ENCODE measurements at places on chromosomes 1 and 21. TPM values are rescaled to one million over a fixed set of nuclear protein-coding genes. Genes with fewer than 3 reads are reported as not detected.

GRCh38 chr1:112457955-112458354 lies 50.8 kb upstream of the WNT2B start:
- no peak for DNase-seq

- no peak for DNase-seq
Measured at GRCh38 chr1:207364614-207365013, 43.1 kb downstream of the CD55 start.

DNA sequence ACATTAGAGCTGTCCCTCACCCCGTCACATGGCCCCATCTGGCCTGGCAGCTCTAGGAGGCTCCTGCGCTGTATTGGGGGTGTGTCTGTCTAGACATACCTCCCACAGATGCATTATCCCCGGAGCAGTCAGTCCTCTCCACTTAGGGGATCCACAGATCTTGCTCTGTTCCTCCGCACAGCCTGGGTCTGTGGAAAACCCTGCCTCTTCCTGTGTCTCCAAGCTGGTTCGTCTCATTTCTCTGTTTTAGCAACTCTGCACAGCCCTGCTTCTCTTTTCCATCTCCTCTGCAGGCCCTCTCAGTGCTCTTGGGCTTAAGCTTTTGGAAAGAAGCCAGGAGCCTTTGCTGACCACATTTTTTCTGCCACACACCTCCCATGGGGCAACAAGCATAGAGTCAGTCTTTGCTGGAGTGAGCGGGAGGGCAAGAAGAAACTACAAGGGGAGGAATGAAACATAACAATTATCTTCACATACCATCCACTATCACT lies 241.5 kb downstream of the FOXD2 start:
- no peak for DNase-seq

GRCh38 chr1:185990565-185990964 lies 256.4 kb downstream of the HMCN1 start:
- DNase-seq: no peak

GRCh38 chr1:152109998-152110294 lies 5.3 kb downstream of the TCHH start:
- DNase-seq: no peak

GRCh38 chr1:223326776-223327175 lies 37.2 kb downstream of the SUSD4 start:
- no peak for DNase-seq

- DNase-seq: no peak
Measured at GRCh38 chr1:164475834-164476233, 83.2 kb upstream of the PBX1 start.

DNA sequence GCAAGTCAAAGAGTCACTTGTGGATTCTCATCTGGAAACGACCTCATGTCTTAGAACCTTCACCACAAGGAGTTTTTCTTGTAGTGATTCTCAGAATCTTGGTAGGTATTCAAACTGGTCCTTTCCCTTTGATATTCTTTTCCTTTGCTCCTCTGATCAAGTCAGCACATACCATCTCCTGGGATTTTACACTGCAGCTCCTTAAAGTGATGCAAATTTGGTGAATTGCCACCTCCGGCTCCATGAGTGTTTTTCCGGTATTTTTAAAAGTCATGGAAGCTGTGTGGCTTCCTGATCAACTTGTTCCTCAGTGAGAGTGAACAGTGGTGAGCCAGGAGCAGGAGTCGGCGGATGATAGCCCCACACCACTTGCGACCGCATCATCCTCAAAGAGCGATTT lies 182.1 kb upstream of the DAB1 start:
- no peak for DNase-seq

DNA sequence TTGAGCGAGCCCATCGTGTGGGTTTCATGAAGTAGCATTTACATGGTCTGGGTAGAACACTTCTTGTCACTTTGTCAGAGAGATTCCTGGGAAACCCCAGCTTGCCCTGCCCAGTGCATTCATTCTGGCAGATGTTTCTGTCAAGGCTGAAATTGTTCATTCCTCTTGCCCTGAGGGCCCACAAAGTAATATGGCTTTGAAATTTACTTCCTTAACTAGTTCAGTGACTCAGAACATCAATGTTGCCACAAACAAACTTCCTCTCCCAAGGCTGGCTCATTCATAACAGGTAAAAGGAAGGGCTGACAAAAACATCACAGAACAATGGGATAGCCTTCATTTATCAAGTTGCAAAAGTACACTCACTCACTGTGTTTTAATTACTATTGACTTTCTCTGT lies 5.0 kb upstream of the KIAA0040 start:
- no peak for DNase-seq

GRCh38 chr1:76281306-76281705 lies 206.8 kb downstream of the ST6GALNAC3 start:
- DNase-seq: peak; percentile 45

DNA sequence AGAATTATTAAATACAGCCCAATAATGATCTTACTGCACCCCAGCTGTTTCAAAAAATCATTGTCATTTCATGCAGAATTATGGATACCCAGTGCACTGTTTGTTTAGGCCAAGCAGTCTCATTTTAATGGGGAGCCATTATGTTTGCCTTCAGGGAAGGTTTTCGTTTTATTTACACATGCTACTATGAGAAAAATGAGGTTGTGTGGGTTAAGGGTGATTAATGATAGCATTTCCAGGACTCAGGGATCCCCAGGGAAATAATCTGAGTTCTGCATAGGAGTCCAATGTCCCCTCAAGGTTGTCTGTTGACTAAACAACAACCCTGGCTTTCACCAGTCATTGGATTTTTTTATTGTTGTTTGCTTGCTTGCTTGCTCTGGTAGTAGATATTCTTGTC lies 71.0 kb upstream of the ZP4 start:
- peak; percentile 20 for DNase-seq

- no peak for DNase-seq
Measured at GRCh38 chr21:29504751-29505321, 206.1 kb downstream of the BACH1 start.

- DNase-seq: no peak
Measured at GRCh38 chr21:39568361-39568760, 44.4 kb upstream of the B3GALT5 start.

PGLYRP4 gene
- polyA plus RNA-seq: not detected

GBP5 gene
- 0.17 TPM for polyA plus RNA-seq

MANEAL gene
- polyA plus RNA-seq: 98.9 TPM

DDAH1 gene
- 39.2 TPM for polyA plus RNA-seq

MCL1 gene
- 95.9 TPM for polyA plus RNA-seq

BLACAT1 gene
- 0.10 TPM for polyA plus RNA-seq

PDPN gene
- 14.9 TPM for polyA plus RNA-seq

Data from brain (organoid and tissue), 16 donors.